ENCODE measurements at places on chromosomes 3 and 15.

DNA sequence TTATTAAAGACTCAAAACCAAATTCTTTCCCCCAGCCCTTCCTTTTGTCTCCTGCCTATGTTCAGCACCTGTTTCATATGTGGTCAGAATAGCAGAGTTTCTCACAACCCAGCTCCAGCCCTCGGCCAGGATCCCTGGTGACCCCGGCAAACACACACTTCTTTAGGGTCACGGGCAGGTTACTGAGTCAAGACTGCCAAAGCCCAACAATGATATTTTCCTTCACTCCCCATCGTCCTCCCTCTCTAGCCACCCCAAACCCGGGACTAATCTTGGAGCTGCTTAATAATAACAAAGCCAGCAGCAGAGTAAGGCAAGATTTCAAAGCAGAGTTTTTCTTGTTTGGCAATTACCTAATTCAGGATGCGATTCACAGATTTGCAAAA is 25.5 kb downstream of the RARB start:
- DNase-seq, result peak; percentile 63

DNA sequence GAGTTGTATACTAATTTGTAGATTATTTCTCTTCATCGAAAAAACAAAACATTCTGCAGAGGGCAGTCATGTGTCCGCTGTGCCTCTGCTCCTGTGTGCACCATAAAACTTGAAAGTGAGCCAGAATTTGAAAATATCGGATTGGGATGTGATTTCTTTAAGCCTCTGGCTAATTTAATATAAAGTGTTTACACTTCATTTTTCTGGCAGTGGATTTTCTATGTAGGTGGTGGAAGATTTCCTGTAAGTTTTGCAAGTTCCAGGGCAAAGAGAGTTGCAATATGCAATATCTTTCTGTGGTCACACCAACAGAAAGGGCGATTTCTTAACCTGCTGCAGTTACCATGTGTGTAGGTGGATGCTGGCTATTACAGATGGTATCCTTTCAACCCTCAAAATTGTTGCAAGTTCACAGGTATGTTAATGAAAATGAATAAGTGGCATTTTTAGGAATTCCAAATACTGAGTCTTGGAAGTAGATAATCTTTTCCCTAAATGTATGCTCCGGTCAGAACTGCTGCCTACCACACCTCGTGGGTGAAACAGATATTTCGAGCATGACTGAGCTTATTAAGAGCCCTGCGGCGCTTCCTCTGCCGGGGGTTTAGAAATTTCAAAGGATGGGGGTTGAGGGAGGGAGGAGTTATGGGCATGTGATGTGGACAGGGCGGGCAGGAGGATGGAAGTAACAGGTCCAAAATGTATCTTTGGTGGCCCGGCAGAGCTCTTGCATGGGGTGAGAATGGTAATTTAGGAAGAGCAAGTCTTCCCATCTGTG is 134.0 kb downstream of the PGPEP1L start:
- no peak for DNase-seq

GRCh38 chr3:126136428-126137220 is 43.8 kb downstream of the ALDH1L1 start:
- DNase-seq, result no peak

GRCh38 chr15:75161106-75161916 is 40.4 kb upstream of the C15orf39 start:
- no peak for DNase-seq

DNA sequence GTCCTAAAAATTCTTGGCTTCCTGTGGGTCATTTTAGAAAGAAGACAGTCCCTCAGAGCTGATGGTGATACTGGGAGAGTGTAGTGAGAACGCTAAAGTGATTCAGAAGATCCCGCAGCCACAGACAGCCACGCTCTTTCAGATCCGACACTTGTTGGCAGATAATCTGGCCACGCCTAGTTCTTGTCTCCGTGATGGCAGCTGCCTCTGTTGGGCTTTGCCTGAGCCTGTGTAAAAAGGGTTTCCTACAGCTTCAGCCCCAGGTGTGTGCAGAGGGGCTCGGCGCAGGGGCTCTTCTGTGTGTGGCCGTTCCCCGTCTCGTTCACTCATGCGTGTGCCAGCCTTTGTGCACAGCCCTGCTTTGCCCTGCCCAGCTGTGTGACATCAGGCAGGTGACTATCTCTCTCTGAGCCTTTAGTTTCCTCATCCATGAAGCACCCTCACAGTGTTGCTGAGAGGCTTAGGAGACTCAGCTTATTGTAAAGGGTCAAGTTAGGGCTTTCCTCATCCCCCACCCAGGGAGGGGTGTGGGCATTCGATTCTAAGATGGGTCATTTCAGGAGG is 6.3 kb downstream of the IRAK2 start:
- no peak for DNase-seq

GRCh38 chr3:164351131-164351530 is 727.2 kb downstream of the SI start:
- no peak for DNase-seq

- DNase-seq, result peak; percentile 15
Observed at GRCh38 chr3:38579141-38579540, 70.3 kb downstream of the SCN5A start.

- DNase-seq, result no peak
Observed at GRCh38 chr3:190222916-190223315, 99.3 kb downstream of the CLDN1 start.

GRCh38 chr3:140343211-140344081 is 334.4 kb upstream of the TRIM42 start:
- DNase-seq, result no peak

DNA sequence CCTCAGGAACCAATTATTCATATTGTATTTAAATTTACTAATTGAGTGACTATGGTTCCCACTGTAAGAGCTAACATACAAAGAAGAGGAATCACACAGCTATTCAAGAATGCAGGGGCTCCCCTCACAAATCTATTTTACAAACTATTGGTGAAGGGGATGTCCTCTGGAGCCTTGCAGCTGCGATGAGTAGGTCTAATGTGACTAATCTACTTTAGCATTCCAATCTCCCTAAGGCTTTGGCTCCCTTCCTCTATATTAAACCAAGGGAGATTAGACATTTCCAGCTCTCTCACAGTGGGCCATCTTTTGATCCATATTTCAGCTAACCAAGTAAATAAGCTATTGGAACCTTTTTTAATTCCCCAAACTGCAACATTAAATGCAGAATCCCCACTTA is 514.2 kb upstream of the BCHE start:
- no peak for DNase-seq

DNA sequence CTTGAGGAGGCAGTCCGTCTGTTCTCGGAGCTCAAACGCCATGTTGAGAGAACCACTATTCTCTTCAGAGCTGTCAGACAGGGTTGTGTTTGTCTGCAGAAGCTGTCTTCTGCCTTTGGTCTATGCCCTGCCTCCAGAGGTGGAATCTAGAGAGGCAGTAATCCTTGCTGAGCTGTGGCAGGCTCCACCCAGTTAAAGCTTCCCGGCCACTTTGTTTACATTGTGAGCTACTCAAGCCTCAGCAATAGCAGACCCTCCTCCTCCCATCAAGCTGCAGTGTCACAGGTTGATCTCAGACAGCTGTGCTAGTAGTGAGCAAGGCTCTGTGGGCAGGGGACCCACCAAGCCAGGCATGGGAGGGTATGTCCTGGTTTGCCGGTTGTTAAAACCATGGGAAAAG is 8.9 kb downstream of the OR5AC2 start:
- DNase-seq, result no peak
